ENCODE measurements at places on chromosomes 1 and 21.

GRCh38 chr1:9345922-9346321, 53.2 kb downstream of the SPSB1 start:
- DNase-seq, result no peak

DNA sequence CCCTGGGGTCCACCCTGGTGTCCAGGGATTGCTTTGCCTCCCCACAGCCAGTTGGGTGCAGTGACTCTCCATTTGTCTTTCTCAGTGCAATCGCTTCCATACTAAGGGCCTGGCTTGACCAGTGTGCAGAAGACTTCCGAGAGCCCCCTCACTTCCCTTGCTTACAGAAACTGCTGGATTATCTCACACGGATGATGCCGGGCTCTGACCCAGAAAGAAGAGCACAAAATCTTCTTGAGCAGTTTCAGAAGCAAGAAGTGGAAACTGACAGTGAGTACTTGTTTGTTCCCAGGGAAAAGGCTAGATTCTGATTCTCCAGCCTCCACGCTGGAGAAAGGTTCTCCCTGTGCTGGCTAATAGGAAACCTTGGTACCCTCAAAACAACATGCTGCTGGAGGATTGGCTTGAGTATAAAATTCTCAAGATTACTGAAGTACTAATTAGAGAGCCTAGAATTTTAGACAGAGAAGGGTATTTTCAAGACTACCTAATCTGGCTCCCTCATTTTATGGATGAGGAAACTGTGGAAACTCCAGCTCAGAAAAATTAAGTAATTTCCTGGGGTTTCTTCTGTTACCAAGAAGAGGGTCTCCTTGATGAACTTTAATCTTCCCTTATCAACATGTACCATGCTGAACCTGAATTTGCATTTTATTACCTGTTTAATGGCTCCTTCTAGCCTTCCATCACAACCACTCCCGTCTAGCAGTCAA, 75.8 kb downstream of the RGL1 start:
- DNase-seq, result no peak

GRCh38 chr1:216173376-216173995, 249.8 kb downstream of the USH2A start:
- no peak for DNase-seq

GRCh38 chr1:228996281-228996680, 261.0 kb downstream of the RHOU start:
- no peak for DNase-seq

GRCh38 chr1:114457675-114458236, 53.2 kb downstream of the TRIM33 start:
- no peak for DNase-seq

DNA sequence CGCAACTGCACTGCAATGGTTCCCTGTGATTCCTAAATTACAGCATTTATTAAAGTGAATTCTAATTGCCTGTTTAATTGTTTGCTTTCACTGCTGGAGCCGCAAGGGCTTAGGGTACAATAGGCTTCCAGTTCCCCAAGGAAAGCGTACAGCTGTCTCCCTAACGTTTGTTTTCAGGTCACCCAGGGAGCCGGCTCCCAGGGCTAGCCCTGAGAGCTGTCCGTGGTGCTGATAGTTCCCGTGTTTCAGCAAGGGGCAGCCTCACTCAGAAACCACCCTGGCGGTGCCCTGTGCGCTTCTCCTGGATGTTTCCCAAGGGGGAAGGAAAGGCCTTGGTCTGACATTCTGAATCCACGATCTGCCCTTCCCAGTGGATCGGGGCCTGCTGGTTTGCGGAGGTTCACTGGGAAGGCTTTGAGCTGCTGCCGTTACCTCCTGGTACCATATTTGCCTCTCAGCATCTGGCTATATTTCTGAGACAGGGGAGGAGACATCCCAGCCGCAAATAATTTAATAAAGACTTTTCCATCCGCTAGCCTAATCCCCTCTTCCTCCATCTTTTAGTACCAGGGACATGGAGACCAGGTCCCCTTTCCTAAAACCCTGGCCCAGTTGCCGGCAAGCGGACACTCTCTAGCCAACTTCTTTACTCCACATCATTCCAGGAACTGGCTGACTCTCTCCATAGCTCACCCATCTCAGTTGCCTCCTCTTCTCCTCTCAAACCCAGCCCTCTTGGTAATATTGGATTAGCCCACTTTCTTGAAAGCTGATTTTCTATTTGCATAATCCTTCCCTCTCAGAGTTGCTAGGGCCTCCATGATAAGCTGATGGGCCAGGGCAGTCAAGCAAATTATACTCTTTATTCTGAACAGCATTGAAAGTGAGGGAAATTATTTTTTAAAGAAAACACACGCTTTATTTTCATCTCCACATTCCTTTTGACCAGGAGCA, 149.0 kb downstream of the IGSF21 start:
- peak; percentile 20 for DNase-seq

GRCh38 chr1:32048440-32048839, 24.3 kb upstream of the TMEM39B start:
- no peak for DNase-seq

DNA sequence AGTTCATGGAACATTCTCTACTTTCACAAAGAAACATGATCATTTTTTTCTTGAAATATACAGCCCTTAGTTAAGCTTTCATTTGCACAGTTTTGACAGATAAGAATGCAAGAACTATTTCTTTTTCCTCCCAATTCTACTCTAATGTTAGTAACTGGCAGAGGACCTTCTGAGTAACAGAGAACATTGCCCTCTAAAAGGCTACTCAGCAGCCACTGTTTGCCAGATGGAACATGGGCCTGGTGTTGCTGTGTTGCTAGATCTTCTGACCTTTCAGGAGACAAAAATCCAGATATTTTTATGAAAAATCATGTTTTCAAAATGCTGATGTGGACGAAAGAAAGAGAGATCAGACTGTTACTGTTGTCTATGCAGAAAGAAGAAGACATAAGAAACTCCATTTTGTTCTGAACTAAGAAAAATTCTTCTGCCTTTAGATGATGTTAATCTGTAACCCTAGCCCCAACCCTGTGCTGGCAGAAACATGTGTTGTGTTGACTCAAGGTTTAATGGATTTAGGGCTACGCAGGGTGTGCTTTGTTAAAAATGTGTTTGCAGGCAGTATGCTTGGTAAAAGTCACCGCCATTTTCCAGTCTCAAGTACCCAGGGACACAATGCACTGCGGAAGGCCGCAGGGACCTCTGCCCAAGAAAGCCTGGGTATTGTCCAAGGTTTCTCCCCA, 2.9 kb upstream of the PRDX6 start:
- no peak for DNase-seq

GRCh38 chr1:107993920-107994319, 28.9 kb upstream of the VAV3 start:
- DNase-seq, result no peak

DNA sequence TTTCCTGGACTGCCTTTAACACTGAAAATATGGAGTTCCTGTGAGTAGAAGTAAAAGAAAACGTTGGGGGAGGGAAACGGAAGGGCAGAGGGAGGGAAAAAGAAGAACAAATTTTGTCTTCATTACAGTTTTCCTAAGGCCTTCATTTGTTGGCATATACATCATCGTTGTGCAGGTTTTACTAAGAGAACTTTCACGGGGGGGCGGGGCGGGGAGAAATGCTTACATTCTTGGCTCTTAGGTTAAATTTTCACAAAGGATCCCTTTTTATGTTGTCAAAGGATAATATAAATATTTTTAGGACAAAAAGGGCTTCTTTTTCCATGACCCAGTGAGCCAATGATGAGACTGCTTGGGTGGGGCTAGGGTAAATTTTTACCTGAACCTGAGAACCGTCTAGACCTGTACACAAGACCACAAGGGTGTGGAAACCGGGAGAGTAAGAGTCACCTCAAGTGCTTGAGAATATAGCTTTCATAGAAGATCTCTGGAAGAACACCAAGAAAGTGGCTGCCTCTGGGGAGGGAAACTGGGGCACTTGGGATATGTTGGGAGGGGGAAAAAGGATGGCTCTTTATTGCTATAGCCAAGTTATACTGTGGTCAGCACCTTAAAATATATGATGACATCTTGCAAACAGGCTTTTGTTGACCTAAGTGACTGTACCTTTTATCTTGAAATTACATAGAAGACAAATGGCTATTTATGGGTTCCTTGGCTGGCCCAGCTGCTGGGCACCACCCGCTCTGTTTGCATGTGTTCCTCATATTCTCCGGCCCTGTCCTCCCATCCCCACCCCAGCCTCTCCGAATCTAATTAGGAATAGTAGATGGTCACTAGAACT, 2.0 kb upstream of the UTP25 start:
- no peak for DNase-seq

GRCh38 chr1:111762332-111762731, 6.6 kb downstream of the DDX20 start:
- no peak for DNase-seq

GRCh38 chr1:164718821-164719220, 159.8 kb downstream of the PBX1 start:
- DNase-seq, result no peak

- peak; percentile 5 for DNase-seq
These were observed 251.9 kb downstream of the DPYD start for GRCh38 chr1:97668945-97669344.

DNA sequence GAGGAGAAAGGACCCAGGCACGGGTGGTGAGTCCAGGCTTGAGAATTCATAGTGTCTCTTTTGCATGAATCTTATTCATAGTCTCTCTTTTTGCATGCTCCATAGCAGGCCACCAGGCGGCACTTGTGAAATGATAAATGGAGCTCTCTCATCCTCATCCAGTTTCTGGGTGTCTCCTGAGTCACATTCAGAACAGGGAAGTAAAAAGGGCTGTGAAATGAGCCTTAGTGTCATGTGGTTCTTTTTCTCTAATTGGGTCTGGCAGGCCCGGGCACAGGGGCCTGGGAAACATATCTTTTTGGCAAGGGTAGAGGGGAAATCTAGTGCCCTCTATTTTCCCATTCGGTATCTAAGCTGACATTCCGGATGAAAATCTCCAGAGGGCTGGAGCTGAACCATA, 19.1 kb upstream of the NCF2 start:
- DNase-seq, result no peak

All from stimulated activated CD4-positive, alpha-beta T cell treated with anti-CD3 and anti-CD28 coated beads, Interleukin-15, amount 100 ng/mL, for 24 hours (primary cell).